HCT116 (cell line): ENCODE measurements at places on chromosomes 16 and 17. TPM values are rescaled to one million over a fixed set of nuclear protein-coding genes. Genes with fewer than 3 reads are reported as not detected.

The CLDN7 gene
- 286 TPM for total RNA-seq

DNA sequence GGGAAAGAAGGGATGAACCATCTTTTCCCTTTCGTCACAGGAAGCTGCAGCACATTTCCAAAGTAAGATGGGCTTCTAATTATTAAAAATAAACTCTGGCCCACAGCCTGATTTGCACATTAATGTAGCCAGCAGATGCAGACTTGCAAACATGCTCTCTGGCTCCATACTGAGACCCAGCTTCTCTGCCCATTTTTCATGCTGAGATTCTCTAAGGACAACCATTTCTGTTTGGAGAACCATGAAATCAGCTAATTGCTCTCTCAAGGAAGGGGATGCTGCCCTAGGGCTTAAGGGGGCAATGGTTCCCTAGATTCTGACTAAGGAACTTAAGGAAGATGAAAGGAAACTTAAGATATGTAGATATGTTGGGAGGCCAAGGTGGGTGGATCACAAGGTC is 63.0 kb upstream of the CES5A start:
- DNase-seq: no peak

- DNase-seq: peak; percentile 22
Measured at GRCh38 chr17:56358651-56359050, 205.4 kb downstream of the ANKFN1 start.

GRCh38 chr17:63705657-63706056 is 5.7 kb upstream of the LIMD2 start:
- DNase-seq: no peak

- DNase-seq: no peak
Measured at GRCh38 chr16:72957303-72958277, 90.3 kb downstream of the ZFHX3 start.
